ENCODE measurements at places on chromosomes 2 and 18.

GRCh38 chr2:239326831-239327535 is 73.8 kb downstream of the HDAC4 start:
- peak; percentile 34 for DNase-seq

- no peak for DNase-seq
Measured at GRCh38 chr2:4539121-4539520, 835.7 kb downstream of the DCDC2C start.

GRCh38 chr2:3463944-3464343 is 55.4 kb downstream of the ADI1 start:
- DNase-seq = no peak

DNA sequence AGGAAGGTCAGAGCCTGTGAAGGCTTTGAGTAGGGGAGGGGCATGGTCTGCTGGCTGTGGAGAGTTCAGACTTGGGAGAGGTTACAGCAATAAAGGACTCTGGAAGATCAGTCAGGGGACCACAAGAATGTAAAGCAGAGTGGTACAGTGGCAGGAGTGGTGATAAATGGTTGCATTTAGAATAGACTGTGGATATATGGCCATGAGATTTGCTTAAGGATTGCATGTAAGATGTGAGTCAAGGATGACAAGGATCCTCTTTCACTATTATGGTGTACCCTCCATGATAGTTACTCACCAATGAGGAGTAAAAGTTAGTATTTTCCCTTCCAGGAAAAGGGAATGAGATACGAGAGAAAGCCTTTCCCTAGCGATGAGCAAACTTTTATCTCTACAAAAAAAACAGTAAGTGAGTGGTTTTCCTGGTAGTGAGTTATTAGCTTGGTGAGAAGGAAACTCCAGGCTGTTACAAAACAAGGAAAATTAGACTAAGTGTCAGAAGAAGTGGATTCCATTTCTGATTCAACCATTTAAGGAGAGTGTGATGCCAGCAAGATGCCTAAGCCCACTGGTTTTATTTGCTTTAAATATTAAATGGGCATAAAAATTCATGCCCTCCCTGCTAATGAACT is 818.0 kb upstream of the ACVR2A start:
- no peak for DNase-seq

DNA sequence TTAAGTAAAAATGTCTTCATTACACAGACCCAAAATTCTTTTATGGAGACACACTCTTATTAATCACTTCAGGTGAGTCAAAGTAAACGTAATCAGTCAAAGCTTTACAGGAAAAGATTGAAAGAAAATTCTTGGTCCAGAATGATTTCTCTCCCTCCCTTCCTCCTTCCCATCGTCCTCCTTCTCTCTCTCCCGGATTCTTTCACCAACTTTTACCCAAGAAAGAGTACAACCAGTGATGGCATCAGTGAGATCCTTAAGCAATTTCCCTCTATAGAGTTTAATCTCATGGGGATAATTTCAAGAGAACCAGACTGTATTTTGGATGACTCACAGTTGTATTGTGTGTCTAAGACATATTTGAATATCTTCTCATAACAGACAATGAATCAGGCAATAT is 258.1 kb downstream of the ALK start:
- DNase-seq = no peak

DNA sequence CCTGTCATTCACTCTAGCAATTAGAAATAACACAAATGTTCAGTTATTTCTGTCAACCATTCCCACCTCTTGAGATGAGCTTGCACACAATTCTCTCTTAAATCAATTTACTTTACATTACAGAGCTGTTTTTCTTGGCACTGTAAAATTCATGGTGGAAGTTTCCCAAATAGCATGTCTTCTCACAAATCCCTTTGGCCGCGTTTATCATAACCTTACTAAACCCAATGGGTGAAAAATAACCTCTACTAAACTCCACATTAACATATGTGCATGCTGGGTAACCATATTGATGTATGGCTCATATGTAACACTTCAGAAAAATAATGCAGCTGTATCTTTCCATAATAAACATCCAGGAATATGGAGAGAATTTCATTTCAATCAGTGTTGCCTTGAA is 75.5 kb upstream of the SULT1C3 start:
- no peak for DNase-seq

GRCh38 chr2:127283275-127283674 is 10.7 kb downstream of the ERCC3 start:
- no peak for DNase-seq

- DNase-seq = no peak
Measured at GRCh38 chr2:144268036-144268678, 251.8 kb downstream of the ZEB2 start.

DNA sequence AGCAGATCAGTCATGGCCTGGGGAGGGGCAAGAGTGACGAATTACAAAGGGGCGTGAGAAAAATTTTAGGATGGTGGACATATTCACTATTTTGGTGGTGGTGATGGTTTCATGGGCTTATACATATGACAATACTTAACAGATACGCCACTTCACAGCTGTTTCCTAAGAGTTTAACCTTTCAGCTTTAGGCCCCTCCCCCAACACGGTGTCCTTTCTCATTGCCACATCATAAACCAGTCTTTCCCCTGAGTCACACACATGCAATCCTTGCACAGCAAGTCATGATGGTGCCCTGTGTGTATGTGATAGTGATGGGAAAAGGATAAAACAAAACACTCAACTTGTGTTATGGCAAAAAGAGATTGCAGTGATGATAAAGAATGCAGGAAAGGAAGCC is 47.6 kb upstream of the IL1R1 start:
- no peak for DNase-seq

Measured in stimulated activated CD4-positive, alpha-beta T cell treated with anti-CD3 and anti-CD28 coated beads, Interleukin-1b, Interleukin-23, amount 100 ng/mL, for 4 hours (primary cell).